ENCODE measurements at places on chromosomes 2 and 18.

- no peak for DNase-seq
Observed at GRCh38 chr2:85390941-85391669, 19.1 kb downstream of the CAPG start.

DNA sequence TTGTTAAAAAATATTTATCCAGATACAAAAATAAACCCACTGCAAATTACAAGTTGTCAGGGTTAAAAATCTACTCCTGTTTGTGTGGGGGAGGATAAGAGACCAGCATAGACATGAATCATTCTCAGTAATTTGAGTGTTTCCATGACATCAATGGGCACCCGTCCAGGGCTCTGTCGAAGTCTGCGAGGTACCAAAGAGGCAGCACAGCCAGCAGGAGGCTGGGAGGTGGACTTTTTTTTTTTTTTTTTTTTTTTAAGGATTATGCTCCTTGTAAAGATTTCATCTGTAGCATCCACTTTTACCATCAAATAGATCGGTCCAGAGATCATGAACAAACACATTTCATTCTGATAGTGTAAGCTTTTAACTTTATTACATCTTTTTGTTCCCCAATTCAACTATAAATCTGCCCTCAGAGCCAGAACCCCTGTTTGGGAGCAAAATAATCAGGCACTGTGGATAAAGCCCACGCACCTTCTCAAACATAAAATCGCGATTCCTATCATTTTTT lies 182.0 kb downstream of the TCF4 start:
- peak; percentile 88 for DNase-seq

GRCh38 chr2:18378020-18378653 lies 182.3 kb downstream of the RDH14 start:
- DNase-seq: no peak

DNA sequence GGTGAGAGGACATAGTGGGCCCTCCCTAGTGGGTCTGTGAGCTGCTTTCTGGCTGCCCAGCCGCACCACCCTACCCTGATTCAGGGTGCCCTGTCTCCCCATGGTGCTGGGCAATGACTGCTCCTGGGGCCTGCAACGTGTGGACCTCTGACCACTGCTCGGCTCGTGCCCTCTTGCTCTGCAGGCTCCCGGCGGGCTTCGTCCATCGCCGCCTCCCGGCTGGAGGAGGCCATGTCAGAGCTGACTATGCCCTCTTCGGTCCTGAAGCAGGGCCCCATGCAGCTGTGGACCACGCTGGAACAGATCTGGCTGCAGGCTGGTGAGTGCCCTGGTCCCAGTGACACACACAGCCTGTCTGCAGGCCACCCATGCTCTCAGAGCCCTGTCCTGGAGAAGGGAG lies 103.5 kb downstream of the STPG4 start:
- DNase-seq: no peak

DNA sequence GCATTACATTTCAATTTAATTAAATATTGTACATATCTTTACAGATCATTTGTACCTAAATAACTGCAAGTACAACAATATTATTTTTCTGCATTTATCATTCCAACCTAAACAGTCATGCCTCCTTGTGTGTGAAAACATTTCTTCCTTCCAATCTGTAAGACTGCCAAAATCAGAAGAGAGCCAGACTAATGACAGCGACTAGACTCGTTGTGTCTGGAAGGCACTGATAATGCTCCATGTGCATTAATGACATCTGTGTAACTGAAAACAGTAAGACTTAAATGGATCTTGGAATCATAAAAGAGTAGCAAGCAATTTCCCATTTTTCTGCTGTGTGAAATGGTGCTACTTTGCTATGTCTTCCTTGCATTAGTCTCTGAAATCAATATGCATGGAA lies 278.0 kb upstream of the DSEL start:
- DNase-seq: peak; percentile 29

DNA sequence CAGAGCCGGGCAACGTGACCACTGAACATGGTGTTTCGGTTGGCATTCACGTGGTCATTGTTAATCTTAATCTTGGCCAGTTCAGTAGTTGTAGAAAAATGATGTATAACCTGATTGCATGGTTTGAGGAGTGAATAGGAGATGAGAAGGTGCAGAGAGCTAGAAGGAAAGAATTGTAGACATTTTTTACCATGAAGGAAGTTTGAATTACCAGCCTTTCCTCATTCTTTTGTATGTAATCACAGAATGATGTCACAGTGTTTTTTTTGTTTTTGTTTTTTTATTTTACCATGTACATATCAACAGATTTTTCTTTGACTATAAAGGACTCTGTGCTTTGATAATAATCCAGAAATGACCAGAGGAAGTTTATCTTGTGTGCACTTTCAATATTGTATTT lies 126.3 kb downstream of the LTBP1 start:
- DNase-seq: no peak
